Right ventricle myocardium superior (tissue), 1 donor: ENCODE measurements at places on chromosomes 6 and 20. TPM values are rescaled to one million over a fixed set of nuclear protein-coding genes. Genes with fewer than 3 reads are reported as not detected.

- no peak for DNase-seq
These were observed 142.8 kb upstream of the PHACTR3 start for GRCh38 chr20:59461526-59461925.

GRCh38 chr6:95133578-95133977, 443.8 kb upstream of the MANEA start:
- DNase-seq: no peak

DNA sequence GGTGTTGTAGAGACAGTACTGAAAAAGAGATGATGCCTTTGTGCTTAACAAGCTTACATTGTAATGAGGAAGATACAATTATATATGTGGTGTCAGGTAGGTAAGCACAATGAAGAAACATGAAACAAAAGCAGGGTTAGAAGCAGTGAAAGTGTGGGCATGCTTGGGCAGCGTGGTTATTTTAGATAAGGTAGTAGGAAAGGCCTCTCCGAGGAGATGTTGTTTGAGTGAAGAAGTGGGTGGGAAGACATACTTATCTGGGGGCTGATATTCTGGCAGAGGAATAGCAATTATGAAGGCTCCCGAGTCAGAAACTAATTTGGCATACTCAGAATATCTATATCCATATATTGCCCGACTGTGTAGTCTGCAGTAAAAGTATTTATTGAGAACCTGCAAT, 4.7 kb downstream of the CDKAL1 start:
- DNase-seq: no peak

GRCh38 chr6:66865771-66866170, 1158.7 kb upstream of the EYS start:
- no peak for DNase-seq

GRCh38 chr20:20864351-20865096, 152.1 kb upstream of the RALGAPA2 start:
- DNase-seq: no peak

DNA sequence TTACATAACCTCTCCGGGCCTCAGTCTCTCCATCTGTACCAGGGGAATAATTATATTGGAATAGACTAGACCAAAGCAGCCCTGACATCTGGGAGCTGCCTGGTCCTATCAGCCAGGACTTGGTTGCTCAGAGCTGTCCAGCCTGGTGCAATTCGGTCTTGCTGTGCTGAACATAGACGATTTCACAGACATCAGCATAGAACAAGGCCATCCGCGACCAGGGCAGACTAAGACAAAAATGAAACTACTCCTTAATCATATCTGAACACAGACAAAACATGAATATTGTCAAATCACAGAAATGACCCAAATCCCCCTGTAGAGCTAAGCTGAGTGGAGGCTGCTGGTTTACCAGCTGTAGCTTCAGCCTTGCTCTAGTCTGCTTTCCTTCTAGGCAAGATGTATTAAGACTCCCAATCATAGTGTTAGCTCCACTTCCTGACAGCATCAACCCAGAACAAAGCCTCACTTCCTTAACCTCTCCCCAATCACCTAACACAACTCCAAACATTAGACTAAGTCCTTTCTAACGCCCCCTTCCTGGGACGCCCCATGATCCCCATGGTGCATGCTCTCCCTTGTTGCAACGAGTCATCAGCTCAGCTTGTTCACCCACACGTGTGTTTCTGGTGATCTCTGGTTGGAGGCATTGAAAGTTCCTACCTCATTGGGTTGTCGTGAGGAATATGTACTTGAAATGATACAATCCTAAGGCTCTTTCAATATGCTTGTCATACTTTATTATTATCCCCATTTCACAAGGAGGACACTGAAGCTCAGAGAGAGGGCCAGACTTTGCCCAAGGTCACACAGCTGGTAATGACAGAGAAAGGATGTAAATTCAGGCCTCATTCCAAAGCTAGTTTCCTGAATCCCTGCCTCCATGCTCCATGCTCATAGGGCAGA, 3.5 kb upstream of the MAPK13 start:
- no peak for DNase-seq

- DNase-seq: no peak
These were observed 69.1 kb downstream of the MYB start for GRCh38 chr6:135250234-135250633.

- DNase-seq: no peak
These were observed 11.3 kb upstream of the ABRACL start for GRCh38 chr6:139017227-139017626.

GRCh38 chr6:135141182-135141581, 39.9 kb upstream of the MYB start:
- no peak for DNase-seq

GRCh38 chr20:8525017-8525343, 392.9 kb downstream of the PLCB1 start:
- no peak for DNase-seq

DNA sequence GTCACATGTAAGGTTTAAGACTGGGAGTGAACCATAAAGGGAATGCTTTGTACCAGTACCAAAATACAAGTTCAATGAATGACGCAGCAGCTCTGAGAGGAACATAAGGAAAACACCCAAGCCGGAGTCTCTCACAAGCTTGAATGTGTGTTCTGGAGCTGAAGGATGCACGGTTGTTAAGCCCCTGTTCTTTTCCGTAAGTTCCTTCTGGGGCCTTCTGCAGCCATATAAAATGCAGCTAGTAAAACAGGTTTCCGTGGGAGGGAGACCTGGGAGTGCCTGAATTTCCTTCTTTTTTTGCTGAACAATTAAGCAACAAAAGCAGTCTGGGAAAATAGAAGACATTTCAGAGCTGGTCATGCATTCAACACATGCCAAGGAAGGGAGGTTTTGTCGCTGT, 73.2 kb upstream of the JAG1 start:
- no peak for DNase-seq

DNA sequence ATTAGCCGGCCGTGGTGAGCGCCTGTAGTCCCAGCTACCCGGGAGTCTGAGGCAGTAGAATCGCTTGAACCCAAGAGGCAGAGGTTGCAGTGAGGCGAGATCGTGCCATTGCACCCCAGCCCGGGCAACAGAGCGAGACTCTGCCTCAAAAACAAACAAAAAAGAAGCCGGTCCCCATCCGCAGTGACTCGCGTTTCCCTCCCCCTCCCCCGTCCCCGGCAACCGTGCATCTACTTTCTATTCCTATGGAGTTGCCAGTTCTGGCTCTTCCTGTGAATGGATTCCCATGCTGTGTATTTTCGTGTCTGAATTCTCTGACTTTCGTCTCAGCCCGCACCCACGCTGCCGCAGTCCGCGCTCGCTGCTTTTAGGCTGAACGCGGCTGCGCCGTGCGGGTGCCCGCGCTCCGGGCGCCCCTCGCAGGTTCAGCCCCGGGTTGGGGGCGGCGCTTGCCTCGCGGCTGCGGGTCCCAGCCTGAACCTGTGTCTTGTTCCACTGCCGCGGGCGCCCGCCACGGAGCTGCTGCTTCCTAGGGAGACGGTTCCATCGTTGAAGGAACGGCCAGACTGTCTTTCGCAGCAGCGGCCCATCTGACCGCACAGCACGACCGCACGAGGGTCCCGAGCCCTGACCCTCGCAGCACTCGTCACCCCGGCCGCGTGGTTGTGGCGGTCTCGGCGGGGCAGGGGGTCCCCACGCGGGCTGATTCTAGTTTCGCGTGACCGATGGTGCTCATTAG, 1.1 kb upstream of the MRGBP start:
- DNase-seq: peak; percentile 77

- DNase-seq: no peak
These were observed 444.7 kb upstream of the MAP3K7 start for GRCh38 chr6:91031581-91031980.

- DNase-seq: peak; percentile 78
These were observed 31.7 kb upstream of the SCUBE3 start for GRCh38 chr6:35181933-35182612.

- DNase-seq: peak; percentile 55
These were observed 136.9 kb downstream of the FOXO3 start for GRCh38 chr6:108697561-108698161.

DNA sequence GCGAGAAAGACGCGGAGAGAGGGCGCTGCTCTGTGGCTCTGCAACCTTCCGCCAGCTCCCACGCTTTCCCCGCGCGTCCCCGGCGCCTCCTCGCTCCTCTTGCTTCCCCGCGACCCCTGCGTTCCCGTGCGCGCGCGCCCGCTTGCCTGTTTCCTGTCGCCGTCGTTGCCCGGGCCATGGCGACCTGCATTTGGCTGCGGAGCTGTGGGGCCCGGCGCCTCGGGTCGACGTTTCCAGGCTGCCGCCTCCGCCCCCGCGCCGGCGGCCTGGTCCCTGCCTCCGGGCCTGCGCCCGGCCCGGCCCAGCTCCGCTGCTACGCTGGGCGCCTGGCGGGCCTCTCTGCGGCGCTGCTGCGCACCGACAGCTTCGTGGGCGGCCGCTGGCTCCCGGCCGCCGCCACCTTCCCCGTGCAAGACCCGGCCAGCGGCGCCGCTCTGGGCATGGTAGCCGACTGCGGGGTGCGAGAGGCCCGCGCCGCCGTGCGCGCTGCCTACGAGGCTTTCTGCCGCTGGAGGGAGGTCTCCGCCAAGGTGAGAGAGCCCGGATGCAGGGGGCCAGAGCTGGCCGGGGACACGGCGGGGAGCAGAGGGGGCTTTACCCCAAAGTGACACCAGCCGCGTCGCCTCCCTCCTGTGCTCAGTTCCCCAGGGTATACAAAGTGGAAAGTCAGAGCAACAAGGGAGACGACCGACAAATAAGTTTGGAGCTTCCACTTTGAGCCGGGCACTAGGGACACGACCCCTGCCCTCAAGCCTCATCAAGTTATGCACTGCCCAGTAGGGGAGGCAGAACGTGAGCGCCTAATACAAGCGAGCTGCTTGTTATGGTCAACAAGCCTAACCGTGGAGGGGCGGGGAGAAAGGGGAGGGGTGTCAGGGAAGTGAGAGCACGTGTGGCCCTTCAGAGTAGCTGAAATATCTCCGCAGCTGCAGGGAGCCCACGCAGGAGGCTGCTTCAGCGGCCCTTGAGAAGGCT, at the start of gene ALDH5A1:
TSS of gene ALDH5A1 (plus strand) at position 149 of the 975 bp plus-strand sequence. CDS start at position 177, 28 bp downstream.
- DNase-seq: peak; percentile 83

DNA sequence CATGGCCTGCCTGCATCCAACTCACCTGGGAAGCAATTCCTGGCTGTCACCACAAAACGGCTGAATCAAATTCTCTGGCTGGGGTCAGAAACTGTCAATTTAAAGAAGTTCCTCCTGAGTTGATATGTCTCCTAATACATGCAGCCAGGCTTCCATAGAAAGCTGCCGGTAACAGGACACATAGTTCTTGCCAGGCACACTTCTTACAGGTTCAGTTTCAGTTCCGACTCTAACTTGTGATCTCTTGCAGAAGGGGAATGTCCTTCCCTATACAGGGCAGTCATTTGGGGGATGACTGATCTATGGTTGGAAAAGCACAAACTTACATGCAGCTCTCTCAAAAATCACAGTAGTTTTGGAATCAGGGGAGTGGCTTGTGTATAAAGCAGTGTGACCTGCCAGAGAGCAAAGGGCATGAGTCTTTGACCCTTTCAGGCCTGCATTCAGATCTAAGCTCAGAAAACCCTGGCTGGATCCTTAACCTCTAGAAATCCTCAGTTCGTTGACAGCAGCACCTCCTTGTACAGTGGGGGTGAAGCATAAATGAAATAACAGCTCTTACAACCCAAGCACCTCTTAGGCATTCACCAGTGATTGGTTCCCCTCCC, 195.6 kb downstream of the SCP2D1 start:
- no peak for DNase-seq

- DNase-seq: no peak
These were observed 863.4 kb downstream of the DHX35 start for GRCh38 chr20:39825524-39825923.

DNA sequence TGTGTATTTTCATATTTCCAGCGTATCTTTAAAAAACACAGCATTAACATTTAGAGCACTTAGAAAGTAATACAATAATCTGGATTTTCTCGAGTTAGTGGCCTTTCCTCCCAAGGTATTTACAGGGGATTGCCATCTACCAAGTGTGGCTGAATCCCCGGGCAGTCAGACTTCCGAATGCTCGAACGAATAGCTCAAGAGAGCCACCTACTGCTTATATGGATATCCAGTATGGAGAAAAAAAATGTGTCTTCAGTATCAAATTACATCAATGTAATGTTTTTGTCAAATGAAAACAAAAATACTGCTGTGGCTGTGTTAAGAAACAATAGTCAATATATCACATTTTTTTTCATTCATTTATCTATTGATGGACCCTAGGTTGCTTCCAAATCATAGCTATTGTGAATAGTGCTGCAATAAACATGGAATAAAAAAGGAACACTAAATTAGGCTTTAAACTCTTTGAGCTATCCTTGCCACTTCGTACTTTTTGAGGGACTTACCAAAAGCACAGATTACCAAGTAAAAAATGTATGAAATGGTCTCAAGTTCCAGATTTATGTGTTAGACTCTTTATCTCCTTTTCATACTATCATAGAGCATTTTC, 654.5 kb upstream of the PTCHD4 start:
- no peak for DNase-seq

DNA sequence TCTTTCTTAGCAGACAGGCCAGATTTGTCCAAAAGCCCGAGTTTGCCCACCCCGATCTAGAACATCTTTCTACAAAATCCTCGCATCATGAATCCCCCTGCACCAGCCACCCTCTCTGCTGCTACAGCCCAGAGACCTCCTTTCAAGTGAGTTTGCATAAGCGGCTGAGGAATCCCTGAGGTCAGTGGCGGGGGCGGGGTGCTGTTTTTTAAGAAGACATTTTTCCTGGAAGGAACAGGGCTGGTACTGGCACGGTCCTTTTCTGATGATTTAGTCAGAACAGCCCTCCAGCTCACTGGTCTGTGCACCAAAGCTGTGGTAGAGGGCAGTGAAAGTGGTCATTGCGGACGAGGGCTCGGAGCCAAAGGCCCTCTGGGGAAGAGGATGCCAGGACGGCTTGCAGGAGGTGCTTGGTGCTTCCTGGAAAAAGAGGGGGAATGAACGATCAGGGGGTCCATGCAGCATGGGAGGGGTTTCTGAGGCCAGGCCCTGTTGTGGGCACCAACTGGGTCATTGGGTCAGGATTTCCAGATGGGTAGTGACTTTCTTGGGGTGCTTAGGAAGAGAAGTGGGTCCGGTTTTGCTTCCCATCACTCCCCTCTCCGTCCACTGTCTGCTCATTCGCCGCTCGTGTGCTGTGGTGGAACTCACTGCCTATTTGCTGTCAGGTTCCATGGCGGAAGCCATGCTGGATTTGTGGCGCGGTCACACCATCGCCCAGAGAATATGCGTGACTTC, 50.4 kb downstream of the GNAS-AS1 start:
- no peak for DNase-seq

Gene HLA-DOA
- total RNA-seq: 1.2 TPM

Gene RIPOR2
- total RNA-seq: 3.1 TPM

Gene JPH2
- total RNA-seq: 181 TPM

Gene SYCP2L
- total RNA-seq: 0.75 TPM

Gene CCN2
- 13.9 TPM for total RNA-seq

Gene RGS17
- total RNA-seq: 0.05 TPM
